Stimulated activated CD8-positive, alpha-beta memory T cell treated with anti-CD3 and anti-CD28 coated beads, Interleukin-4, amount 100 ng/mL, for 4 hours (primary cell): ENCODE measurements at places on chromosomes 12 and 14.

GRCh38 chr12:67107751-67108269, 161.3 kb upstream of the CAND1 start:
- DNase-seq = no peak

- DNase-seq = no peak
Measured at GRCh38 chr12:25781232-25781631, 177.2 kb upstream of the RASSF8 start.

- no peak for DNase-seq
Measured at GRCh38 chr12:87234898-87235297, 794.3 kb downstream of the C12orf50 start.

GRCh38 chr12:2510045-2510444, 284.7 kb upstream of the FKBP4 start:
- DNase-seq = no peak

- DNase-seq = no peak
Measured at GRCh38 chr12:22628228-22628627, 3.3 kb downstream of the ETNK1 start.

GRCh38 chr14:75366963-75367362, 60.9 kb upstream of the JDP2 start:
- no peak for DNase-seq

DNA sequence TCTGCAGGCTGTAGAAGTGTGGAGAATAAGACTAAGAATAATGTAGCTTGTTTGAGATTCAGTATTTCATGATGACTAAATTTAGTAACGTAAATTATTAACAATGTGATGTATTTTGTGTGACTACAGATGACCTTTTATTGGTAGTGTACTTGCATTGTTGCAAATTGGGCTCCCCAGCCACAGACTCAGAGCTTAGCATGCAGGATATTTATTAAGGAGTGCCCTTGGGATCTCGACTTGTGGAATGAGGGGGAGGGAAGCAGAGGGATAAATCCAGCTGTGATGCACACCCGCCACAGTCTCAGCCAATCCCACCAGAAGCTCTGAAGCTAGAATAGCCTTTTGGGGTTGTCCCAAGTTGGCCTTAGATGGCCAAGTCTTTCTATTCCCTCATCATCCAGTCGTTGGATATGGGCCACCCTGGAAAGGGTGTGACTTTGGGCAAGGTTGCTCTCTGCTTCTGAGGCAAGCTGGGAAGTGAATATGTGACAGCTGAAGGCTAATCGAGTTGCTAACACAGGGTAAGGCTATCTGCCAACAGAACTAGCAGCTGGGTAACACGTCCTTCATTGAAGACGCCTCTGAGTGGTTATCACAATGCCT, 42.1 kb upstream of the USP44 start:
- no peak for DNase-seq

- no peak for DNase-seq
Measured at GRCh38 chr12:131860472-131861260, 32.5 kb downstream of the MMP17 start.

DNA sequence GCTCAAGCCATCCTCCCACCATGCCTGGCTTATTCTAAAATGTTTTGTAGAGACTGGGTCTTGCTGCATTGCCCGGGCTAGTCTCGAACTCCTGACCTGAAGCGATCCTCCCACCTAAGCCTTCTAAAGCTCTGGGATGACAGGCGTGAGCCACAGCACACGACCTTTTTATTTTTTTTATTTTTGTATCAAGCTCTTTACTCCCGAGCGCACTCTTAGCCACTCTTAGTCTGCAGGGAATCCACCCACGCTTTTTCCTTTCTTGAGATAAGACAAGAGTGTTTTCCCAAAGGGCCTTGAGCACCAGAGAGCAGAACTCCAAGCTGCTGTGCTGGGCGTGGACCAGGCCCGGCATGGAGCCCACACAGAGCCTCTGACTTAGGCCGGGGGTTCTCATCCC, 23.4 kb downstream of the MAP1LC3B2 start:
- no peak for DNase-seq

GRCh38 chr14:55807053-55807880, 227.3 kb downstream of the KTN1 start:
- peak; percentile 24 for DNase-seq

DNA sequence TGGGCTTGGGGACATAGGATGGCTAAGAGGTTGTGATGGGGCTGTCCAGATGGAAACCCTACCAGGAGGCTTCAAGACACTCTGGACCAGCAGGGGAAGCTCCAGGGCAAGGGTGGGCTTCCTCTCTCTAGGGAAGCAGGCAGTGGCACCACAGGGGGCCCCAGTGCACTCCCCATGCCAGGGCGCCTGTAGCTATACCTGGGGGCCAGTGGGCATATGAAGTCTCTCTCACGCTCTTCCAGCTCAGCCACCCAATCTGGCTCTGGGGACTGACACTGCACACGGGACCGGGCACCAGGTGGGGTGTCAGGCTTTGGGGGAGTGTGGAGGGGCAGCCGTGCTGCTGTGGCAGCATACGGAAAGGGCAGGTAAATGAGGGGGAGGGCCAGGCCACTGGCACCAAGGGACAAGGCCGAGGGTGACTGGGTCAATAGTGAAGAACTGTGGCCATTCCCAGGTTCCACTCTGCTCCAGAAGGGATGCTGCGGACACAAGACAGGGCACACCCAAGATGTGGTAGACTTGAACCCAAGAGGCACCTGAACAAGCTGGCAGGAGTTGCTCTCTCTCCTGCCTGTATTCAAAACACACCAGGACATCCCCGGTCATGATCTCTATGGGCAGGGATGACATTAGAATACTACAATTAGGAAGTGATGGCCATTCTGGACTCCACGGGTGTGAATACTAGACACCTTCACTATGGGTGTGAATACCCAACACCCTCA, 27.5 kb downstream of the RFLNA start:
- no peak for DNase-seq

GRCh38 chr14:74710480-74710879, 2.4 kb downstream of the AREL1 start:
- no peak for DNase-seq

DNA sequence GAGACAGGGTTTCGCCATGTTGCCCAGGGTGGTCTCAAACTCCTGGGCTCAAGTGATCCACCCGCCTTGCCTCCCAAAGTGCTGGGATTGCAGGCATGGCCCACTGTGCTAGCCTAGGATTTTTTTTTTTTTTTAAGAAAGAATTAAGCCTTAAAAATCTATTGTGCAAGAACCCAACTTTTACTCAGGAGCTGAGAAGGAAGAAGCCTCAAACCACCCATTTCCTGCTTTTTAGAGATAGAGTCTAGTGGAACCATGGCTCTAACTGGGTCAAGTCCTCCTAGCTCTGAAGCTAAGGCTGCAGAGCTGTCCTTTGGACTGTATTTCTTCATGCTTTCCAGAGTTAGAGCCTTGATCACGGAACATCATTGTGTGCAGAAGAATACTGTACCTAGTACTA, 1.3 kb upstream of the TSFM start:
- no peak for DNase-seq

GRCh38 chr12:97386133-97386581, 76.4 kb upstream of the RMST start:
- no peak for DNase-seq

- DNase-seq = no peak
Measured at GRCh38 chr12:39586816-39587215, 32.8 kb downstream of the ABCD2 start.

GRCh38 chr14:68596701-68597100, 196.2 kb downstream of the ZFP36L1 start:
- no peak for DNase-seq
